Right lobe of liver (tissue), 6 donors: ENCODE measurements at places on chromosomes 13 and 19.

DNA sequence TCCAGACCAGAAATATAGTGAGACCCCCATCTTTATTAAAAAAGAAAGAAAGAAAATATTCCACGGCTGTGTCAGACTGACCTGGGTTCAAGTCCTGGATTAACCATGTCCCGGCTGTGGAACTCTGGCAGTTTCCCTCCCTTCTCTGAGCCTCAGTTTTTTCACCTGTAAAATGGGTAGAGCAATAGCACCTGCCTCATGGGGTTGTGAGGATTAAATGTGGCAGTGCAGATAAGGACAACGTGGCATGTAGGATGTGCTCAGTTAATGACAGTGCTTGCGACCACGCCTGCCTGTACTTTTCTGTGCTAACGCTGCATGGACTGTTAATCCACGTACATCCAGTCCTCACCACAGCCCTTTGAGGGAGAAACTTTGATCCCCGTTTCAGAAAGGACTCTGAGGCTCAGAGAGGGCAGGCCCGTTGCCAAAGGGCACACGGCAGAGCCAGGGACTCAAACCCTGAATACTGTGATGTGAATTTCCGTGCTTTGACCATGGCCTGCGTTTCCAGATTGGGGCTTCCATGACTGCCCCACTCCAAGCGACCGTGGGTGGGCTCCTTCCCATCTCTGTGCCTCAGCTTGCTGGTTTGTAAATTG lies 16.1 kb downstream of the SBK2 start:
- DNase-seq = no peak

DNA sequence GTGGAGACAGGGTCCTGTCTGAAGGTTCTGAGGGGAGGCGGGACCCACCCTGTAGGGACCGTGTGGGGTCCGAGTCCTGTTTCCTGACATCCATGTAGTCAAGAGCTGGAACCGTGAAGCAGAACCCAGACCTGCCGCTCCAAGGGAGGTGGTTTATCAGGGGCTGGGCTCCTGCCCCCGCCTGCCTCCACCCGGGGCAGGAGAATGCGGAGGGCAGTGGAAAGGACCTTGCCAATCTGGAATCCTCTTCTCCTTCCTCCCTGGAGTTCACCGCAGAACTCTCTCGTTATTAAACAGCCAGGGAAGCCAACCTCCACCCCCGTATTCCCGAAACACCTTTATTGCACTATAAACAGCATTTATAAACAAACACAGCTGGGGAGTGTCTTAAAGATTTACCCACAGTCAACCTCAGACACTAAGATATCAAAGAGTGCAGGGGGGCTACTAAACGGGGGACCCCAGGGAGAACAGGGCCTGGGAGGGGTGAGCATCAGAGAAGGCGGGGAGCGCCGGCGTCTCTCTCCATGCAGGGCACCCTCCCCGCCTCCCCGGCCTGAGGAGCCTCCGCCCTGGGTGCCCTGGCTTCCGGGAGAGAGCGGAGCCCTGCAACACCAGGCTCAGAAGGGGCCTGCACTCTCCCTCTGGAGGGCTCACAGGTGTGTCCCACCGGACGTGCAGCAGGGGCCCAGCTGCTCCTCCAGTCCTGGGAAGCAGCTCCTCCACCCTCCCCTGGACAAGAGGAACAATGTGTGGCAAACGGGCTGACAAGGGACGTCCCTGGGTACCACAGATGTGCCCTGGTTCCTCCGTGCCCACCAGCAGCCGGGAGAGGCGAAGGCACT lies 3.6 kb downstream of the C2CD4C start:
- DNase-seq = peak; percentile 31

DNA sequence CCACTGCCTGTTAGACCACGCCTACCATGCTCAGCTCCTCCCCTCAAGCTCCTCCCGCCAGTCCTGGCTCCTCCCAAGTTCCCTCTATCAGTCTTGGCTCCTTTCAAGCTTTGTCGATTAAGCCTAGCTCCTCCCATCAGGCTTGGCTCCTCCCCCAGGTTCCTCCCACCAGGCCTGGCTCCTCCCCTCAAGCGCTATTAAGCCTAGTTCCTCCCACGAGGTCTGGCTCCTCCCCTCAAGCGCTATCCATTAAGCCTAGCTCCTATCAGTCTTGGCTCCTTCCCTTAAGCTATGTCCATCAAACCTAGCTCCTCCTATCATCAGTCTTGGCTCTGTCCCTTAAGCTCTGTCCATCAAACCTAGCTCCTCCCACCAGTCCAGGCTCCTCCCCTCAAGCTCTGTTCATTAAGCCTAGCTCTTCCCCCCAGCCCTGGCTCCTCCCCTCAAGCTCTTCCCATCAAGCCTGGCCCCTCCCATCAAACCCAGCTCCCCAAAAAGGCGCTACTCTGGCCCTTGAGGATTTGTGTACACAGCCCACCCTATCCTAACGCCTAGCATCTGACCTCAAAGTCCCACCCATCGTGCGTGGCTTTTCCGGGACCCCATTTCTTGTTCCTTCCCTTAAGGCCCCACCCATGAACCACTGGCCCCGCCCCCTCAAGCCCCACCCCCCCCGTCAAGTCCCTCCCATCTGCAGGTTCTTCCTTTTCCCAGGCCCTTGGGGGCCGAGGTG lies 10.0 kb downstream of the CAMSAP3 start:
- no peak for DNase-seq

- no peak for DNase-seq
Observed at GRCh38 chr19:4929186-4929585, 19.9 kb downstream of the UHRF1 start.

- no peak for DNase-seq
Observed at GRCh38 chr13:42549552-42549936, 24.4 kb upstream of the TNFSF11 start.

- DNase-seq = no peak
Observed at GRCh38 chr19:45305421-45305820, 17.3 kb downstream of the CKM start.

DNA sequence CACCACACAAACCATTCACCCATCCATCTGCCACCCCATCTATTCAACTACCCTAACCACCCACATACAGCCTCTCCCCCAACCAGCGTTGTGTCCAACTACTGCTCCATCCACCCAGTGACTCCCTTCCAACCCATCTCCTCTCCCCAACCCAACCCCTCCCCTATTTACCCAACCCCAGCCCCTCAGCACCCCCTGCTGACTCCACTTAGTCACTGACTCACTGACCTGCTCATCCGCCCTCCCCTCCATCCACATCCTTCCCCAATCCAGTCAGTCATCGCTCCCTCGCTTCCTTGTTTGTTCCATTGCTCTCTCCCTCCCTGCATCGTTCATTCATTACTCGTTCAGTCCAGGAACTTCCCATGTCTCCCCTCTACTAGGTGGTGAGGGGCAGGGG lies 39.2 kb downstream of the KCNC3 start:
- DNase-seq = no peak

DNA sequence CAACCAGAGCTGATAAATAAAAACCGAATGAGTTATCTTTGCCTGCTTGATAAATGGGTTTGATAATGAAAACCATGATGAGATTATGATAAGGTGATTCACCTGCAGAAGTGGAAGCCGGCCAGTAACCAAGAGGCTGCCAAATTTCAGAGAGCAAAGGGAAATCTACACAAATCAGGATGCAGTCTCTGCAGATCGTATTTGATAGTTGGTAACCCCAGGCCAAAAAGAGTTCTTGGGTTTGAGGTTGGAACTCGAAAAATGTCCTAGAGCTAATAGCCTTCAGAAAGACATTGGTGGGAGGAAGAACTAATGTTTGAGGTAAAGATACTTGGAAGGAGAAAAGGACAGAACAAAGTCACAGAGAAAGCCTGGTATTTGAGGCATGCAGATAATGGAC lies 9.6 kb upstream of the LATS2 start:
- no peak for DNase-seq

- no peak for DNase-seq
Observed at GRCh38 chr13:66965181-66965580, 265.0 kb downstream of the PCDH9 start.

DNA sequence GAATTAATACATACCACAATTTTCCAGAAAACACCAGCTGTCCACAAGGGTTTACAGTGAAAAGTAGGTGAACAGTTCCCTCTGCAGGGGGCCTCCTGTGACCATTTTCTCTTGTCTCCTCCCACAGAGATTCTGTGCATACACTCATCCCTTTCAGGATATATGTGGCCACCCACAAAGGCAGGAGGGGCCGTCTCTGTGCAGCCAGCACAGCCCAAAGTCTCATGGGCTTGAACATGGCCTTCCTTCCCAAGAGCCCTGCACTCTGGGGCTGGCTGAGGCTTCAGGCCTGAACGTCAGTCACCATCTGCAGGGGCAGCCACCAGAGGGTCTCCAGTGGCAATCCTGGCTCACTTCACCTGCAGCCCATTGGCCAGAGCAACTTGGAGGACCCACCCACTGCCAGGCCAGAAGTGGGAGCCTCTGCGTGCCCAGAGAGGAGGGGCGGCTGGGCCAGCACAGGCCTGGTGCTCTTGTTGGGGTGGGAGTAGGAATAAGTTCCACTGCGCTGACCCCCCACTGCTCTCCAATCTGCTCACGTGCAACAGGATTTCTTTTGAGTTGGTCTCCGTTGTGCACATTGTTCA lies 25.1 kb downstream of the TMEM161A start:
- DNase-seq = peak; percentile 44

GRCh38 chr19:13985771-13986347 lies 20.3 kb downstream of the RFX1 start:
- no peak for DNase-seq

DNA sequence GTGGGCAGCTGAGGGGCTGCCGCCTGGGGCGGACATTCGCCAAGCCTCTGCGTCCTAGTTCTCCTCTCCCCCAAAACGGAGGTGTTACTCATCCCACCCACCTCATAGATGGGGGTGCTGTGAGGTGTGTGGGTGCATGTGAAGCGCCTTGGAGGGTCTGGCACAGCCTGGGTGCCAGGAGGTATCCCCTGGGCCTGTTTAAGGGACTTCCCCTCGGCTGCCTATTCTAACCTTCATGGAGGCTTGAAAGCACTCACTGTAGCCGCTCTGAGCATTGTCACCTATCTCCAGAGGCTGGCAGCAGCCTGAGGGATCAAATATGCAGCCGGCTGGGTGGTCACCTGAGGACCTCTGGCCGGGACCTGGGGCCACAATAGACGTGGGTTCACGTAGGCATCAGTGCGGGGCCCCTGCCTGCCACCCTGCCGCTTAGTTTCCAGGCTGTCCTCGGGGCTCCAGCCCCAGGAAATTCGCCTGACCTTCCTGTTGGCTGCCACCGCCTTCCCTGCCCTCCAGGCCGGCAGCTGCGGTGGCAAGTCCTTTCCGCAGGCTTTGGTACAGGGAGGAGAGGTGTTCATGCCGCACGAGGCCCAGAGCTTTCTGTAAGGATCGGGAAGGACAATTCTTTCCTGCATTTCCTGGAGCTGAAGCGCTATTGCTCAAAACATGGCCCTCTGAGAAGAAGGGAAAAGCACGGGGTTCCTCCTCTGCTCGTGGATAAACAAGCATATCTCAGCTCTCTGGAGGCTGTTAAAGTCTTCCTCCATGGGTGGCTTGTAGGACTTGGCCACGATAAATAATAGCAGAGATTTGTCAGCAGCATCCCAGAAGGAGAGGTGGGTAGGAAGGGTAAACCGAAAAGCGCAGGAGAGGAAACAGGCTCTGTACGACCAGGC lies 4.6 kb downstream of the COL4A2 start:
- DNase-seq = no peak

DNA sequence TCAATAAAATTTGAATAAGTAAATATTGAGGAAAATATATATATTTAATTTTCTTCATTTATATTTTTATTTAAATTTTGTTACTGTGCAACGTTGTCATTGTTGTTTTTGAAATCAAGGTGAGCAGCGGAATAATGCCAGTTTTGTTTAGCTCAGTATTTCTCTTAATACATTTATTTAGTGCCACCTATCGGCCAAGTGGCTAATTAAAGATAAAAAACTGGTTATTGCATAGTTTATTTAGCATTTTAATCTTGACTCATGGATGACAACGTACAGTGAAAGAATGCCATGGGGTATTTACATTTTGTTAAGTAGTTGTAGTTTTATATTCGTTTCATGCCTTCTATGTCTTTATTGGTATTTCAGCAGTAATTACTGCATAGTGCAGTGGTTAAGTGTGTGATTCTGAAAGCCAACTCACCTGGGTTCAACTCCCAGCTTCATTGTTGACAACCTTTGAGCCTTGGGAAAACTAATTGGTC lies 265.9 kb downstream of the MYO16 start:
- DNase-seq = no peak

GRCh38 chr19:28159065-28159464 lies 1053.9 kb downstream of the UQCRFS1 start:
- no peak for DNase-seq

DNA sequence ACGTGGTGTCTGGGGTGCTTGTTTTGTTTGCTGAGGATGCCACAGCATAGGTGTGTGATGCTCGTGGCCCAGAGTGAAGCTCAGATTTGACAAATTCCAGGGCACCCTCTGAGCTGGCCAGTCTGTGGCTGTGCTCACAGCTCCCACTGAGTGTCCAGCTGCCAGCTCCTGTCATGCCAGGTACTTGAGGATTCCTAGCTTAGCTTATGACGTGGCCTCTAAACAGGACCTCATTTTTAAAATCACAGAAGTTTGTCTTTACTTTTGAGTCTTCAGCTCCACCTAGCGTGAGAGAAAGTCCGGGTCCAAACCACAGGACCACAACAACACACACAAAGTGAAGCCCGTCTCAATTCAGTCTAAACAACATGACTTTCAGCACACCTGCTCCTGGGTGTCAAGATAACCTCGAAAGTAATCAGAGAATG lies 117.3 kb downstream of the RAB20 start:
- DNase-seq = no peak

- no peak for DNase-seq
Observed at GRCh38 chr19:1809678-1810077, 2.4 kb downstream of the ATP8B3 start.

- DNase-seq = no peak
Observed at GRCh38 chr19:1171755-1172352, 2.2 kb downstream of the SBNO2 start.

DNA sequence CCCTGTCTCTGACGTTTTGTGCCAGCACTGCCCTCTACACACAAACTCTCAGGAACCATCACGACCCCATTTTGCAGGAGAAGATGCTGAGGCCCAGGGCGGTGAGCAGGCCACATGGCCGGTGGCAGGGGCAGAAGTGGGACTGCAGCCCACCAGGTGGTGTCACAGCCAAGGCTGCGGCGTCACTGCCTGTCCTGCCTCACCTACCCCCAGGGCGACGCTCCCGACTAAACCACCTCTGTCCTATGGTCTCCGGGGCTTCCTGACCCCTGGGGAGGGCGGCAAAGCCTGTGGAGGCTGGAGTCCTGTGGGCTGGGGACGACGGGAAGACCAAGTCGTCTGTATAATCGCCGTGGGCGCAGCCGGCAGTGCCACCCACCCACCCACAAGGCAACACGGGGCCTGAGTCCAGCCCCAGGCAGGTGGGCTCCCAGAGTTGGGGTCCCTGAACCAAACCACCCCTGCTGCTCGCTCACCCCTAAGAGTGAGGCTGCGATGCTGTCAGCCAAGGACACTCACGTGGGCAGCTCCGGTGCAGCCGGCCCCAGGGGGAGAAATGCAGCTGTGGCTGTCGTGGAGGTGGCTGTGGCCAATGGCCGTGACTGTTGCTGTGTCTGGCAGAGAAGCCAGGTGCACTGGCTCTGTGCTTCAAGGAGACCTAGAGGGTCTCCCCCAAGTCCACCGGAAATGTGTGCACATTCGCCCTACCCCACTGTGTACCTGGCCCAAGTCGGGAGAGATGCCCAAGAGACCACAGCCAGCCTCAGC lies 29.7 kb downstream of the RASA3 start:
- DNase-seq = no peak
